ENCODE measurements at places on chromosomes 1 and 21.

- DNase-seq: no peak
Measured at GRCh38 chr1:223320959-223321358, 43.0 kb downstream of the SUSD4 start.

DNA sequence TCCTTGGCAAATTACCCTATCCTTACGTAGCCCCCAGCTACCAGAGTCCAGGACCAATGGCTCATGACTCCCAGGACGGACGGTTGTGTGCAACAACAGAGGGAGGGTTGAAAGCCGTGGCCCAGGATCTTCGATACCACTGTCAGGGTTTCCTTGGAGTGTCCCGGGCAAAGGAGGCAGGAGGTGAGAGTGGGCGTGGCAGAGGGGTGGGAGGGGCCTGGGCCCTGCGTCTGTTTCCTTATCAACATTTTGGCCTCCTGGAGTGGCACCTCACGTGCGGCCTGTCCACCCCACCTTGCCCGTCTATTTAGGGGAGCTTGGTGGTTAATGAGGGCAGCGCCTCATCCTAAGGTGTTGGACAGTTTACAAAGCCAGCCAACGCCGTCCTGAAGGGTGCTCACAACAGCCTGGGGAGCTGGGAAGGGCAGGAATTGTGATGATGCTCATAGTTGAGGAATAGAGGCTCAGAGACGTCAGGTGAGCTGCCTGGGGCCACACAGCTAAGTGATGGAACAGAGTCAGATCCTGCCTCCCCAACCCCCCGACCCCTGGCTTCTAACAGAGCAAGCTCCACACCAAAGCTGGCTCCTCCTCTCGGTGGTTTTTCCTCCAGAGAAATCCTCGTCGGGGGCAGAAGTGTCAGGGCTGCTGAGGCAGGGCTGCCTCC is 17.4 kb upstream of the ARHGEF10L start:
- DNase-seq: no peak

GRCh38 chr1:40160806-40161124 is 422 bp upstream of the RLF start:
- no peak for DNase-seq

GRCh38 chr1:46137916-46138315 is 5.5 kb upstream of the PIK3R3 start:
- DNase-seq: no peak

- no peak for DNase-seq
Measured at GRCh38 chr1:4075436-4076225, 175.6 kb upstream of the C1orf174 start.

DNA sequence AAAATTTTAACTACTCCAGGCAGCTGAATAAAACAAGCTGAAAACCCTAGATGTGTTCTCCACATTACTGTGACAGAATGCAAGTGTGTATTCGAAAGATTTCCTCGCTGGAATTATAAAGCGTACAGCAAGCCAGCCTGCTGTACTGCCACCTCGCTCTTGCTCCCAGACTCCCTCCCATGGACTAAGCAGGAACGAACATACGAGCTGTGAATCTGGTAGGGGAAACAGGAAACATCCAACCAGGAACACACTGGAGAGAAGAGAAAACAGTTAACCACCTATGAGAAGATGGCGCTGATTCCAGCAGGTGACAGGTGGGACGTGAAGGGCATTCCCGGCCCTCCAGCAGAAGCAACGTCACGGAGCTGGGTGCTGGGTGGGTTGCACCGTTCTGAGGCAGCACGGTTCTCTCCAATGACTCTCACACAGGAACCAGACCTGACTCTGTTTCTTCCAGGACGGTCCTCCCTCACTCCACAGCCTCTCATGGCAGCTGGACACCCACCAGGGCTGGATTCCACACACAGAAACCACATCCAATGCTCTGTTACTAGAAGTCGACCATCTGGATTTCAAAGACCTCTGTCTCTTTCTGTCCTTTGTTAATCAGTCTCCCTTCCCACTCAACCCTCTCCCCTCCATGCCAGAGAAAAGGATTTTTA is 219.2 kb downstream of the RERE start:
- DNase-seq: peak; percentile 67

GRCh38 chr1:107649023-107649422 is 316.0 kb downstream of the VAV3 start:
- peak; percentile 35 for DNase-seq

DNA sequence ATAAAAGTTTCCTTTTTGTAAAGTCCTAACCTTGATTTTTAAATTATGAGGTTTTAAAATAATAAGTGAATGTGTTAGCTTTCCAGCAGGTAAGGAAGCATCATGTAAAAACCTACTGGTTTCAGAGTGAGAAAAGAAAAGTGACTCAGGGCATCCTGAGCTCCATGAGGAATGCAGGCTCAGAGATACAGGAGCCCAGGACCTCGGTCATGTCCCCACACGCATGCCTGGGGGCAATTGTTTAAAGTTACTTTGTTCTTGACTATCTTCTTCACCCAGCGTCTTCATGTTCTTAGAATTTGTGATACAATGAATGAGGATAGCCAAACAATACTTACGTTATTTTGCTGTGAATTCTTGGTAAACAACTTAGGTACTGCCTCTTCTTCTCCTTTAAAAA is 117.4 kb upstream of the PLPPR5 start:
- DNase-seq: no peak

DNA sequence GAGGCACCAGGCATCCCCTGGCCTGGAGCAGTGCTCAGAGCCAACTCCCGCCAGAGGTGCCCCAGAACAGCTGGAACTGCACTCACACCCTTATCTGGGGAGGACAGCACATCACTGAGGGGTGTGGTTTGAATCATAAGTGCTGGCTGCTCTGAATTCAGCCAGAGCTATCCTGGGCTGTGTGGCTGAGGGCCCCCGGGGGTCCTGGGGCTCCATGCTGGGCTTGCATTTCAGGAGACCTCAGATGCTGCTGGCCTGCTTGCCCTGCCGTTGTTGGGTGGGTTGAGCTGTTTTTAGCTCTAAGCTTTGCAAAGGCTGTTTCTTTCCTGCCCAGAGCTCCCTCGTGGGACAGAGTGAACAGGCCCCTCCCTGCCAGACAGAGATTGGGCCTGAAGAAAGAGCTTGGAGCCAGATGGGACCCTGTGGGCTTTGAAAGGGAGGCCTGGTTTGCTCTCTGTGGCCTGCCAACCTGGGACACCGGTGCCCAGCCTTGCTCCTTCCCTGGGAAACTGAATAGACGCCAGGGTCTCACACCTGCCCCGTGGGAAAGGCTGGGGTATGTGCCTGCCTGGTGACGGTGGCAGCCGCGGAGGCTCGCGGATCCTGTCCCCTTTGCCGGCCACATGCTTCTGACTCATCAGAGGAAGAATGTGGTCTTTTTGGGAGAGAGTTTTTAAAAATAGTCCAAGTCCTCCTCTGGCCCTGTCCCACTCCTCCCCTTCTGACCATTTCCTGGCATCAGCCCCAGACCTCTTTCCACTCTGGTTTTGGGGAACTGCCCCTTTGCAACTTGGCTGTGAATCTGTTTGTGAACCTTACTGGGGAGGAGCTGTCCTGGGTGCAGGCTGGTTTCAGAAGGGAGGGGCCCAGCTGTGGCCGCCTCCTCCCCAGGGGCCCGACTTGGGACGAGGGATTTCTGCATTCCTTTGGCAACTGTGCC is 30.0 kb downstream of the ARHGEF10L start:
- peak; percentile 87 for DNase-seq

GRCh38 chr1:37259019-37259418 is 215.4 kb upstream of the ZC3H12A start:
- DNase-seq: no peak

- DNase-seq: peak; percentile 70
Measured at GRCh38 chr21:32426592-32427051, 14.1 kb downstream of the EVA1C start.

GRCh38 chr1:100535264-100535663 is 2.7 kb upstream of the GPR88 start:
- DNase-seq: no peak

DNA sequence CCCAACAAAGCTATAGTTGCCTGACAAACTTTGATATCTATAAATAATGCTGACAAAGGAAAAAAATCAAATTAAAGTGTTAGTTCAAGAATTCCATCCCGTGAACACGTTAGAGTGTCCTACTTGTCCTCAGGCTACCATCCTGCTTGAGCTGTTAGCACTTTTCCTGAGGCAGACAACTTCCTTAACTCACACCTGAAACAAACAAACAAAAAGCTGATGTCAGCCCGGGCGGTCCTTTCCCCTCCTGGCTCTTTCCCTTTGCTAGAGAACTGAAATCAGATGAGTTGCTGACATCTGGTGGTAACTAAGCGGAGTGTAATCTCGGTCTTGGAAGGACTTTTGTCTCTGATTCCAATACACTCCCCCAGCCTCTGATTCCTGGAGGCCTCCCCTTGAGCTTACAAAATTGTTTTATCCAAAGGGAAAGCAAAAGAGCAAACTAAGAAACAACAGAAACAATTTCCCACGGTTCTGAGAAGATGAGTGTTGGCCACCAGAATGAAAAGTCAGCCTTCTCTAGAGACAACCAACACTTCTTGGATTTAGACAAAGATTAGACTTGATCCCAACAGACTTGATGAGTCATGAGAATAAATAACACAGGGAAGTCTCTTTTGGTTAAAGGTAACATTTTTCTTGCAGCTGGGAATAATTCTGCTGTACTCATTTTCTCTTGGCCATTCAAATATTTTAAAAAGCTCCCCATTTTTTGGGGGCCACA is 135.4 kb downstream of the PROX1 start:
- peak; percentile 14 for DNase-seq

DNA sequence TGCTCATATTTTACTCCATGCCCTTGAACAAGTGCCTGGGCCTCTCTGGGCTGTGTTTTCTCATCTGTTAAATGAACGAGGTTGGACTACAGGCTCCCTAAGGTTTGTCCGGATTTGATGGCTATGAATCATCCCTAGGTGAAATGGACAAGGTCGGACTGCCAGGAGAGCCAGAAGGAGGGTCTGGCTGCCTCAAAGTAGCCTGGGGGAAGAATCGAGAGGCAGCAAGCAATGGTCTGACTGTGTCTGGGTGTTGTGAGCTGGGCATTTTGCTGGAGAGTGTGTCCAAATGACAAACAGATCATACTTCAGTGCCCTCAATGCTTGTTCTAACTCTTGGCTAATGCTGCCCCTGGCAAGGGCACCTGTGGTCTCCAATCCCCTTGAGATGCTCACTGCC is 730.9 kb downstream of the PTPRU start:
- no peak for DNase-seq

- no peak for DNase-seq
Measured at GRCh38 chr21:42315296-42315891, at the start of gene TFF3. TFF3 (minus strand) TSS chr21:42315409; CDS start chr21:42315374, 35 bp downstream.

- no peak for DNase-seq
Measured at GRCh38 chr21:35578831-35579471, 481.4 kb downstream of the SETD4 start.

GRCh38 chr1:93729502-93729901 is 47.9 kb upstream of the BCAR3 start:
- no peak for DNase-seq

- DNase-seq: no peak
Measured at GRCh38 chr1:9186082-9186859, 48.3 kb upstream of the H6PD start.

- no peak for DNase-seq
Measured at GRCh38 chr1:109615879-109616278, 3.5 kb downstream of the GNAT2 start.

GRCh38 chr1:223142795-223143536 is at the start of gene TLR5:
TLR5 (minus strand) TSS chr1:223143248; CDS start chr1:223113031, 30,217 bp downstream.
- peak; percentile 17 for DNase-seq

DNA sequence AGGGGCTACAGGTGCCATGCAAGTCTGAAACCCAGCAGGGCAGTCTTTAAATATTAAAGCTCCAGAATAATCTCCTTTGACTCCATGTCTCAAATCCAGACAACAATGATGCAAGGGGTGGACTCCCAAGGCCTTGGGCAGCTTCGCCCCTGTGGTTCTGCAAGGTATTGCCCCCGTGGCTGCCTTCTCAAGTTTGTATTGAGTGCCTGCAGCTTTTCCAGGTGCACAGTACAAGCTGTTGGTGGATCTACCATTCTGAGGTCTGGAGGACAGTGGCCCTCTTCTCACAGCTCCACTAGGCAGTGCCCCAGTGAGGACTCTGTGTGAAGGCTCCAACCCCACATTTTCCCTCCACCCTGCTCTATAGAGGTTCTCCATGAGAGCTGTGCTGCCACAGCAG is 3.7 kb upstream of the MROH9 start:
- DNase-seq: no peak

GRCh38 chr1:153531638-153532037 is 4.2 kb downstream of the S100A6 start:
- no peak for DNase-seq

GRCh38 chr1:85199667-85200462 is 951 bp downstream of the SYDE2 start:
- DNase-seq: no peak

- DNase-seq: no peak
Measured at GRCh38 chr1:175479521-175480342, 263.7 kb downstream of the TNR start.

DNA sequence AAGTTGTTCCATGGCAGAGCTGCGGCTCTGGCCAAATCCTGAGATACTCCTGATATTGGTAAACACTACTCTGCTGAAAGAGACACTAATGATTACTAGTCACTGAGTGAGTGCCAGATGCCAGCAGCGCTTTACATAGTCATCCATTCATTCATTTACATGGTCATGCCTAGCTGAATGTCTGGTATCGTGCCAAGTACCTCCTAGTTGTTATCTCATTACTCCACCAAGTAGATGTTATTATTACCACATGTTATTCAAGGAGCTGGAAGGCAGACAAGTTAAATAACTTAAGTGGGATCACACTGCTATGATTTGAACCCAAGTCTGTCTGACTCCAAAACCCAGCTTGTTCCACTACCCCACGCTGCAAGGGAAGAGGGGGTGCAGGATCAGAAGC is 4.7 kb downstream of the OLFML2B start:
- DNase-seq: peak; percentile 95

DNA sequence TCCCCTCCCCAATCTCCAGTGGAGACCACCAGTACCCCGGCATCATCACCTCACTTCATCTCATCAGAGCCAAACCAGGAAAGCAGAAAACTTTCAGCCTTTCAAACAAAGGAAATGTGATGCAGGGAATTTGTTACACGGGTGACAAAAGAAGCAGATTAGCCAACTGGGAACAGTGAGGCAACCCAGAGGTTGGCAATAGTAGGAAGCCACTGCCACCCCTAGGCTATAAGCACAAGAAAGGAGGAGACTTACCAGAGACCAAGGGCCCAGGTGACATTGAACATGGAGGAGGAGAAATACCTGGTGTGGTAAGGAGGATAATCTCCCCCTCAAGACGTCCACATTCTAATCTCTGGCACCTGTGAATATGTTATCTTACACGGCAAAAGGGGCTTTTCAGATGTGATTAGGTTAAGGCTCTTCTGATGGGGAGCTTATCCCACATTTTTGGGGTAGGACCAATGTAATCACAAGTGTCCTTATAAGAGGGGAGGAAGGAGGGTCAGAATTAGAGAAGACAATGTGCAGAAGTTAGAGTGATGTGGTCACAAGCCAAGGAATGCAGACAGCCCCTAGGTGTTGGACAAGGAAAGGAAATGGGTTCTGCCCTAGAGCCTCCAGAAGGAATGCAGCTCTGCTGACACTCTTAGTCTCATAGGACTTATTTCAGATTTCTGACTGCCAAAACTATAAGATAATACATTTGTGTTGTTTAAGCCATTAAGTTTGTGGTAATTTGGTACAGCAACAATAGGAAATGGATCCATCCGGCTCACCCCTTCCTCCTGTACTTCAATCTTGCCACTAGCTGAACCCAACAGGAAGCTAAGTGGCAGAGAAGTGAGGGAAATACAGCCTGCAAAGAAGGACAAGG is 83.6 kb upstream of the VAV3 start:
- DNase-seq: no peak

- peak; percentile 84 for DNase-seq
Measured at GRCh38 chr21:43597052-43597451, 62.2 kb downstream of the HSF2BP start.

- no peak for DNase-seq
Measured at GRCh38 chr1:212166644-212167043, 118.6 kb upstream of the PPP2R5A start.

GRCh38 chr1:119631433-119632102 is 16.5 kb downstream of the ZNF697 start:
- peak; percentile 91 for DNase-seq
